ENCODE measurements at places on chromosomes 6 and 20.

- peak; percentile 33 for DNase-seq
Observed at GRCh38 chr20:22389836-22390542, 194.4 kb downstream of the FOXA2 start.

DNA sequence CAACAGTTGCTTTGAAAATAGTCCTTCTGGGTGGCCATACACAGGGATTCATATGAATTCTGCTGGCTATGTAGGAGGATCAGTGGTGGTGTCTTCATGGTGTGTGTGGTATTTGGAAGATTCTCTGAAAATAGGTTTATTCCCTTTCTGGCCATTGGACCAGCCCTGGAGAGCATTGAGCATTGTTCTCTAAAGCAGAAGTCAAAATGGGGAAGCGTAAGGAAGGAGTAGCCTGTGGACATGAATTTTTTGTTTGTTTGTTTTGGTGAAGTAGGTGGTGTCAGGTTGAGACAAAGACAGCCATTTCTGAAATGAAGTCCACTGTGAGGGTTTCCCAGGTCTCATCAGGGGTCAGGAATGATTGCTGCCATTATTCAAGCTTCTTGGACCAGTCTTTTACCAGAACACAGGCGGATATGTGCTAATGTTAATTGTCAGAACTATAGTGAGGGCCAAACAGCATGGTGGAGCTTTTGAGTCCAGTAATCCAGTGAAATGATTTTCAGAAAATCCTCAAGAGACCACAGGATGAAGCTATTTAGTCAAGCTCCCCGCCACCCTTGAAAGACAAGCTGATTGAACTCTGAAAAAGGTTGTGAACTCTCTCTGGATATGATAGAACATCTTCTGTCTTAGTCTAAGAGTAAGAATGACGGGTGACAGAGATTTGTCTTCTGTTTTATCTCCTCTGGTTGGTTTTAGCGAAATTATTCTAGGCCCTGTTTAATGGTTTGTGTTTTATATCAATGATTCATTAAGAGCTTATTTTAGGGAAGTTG, 60.0 kb downstream of the DNAH8 start:
- no peak for DNase-seq

DNA sequence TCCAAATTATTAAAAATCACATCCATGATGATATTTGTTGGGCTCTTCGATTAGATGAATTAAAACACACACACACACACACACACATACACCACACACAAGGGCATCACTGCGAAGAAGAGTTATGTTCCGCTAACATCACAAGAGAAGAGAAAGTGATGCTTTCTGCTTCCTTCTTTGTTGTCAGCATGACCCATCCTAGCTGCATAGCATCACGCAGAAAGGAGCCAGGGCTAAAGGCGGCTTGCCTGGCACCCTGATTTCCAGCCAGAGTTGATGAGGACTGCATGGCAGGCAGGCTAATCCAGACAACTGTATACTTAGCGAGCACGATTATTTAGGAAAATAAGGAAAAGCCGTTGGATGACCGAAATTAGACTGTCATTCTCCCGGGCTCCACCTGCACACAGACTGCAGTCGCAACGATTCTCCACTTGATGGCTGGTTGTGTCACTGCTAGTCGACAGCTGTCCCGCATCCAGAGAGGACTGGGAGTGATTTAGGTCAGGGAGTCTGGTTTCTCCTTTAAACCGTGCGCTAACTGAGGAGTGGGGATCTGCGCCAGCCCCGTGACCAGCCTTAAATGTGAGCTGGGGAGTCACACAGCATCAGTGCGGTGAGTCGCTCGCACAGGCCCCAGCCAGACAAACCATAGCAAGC, 70.6 kb upstream of the SOX4 start:
- DNase-seq: peak; percentile 47

- DNase-seq: no peak
Observed at GRCh38 chr6:1869769-1870168, 260.1 kb downstream of the FOXC1 start.

DNA sequence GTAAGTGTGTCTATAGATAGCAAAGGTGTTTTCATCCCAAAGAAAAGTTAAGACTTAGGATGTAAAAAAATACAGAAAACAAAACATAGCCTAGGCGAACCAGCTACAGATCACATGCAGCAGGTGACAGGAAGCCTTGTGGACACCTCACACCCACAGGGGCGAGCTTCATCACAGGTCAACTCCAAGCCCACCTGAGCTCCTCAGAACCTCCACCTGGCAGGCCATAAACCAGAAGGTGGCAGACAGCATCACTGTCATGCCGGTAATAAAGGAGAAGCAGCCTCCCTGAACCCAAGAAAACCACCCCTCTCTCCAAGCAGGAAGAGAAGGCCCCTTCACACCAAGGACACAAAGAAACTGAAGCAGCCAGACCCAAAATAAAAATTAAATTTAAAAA, 1.0 kb downstream of the RALGAPA2 start:
- peak; percentile 13 for DNase-seq

GRCh38 chr6:158825951-158826306, 6.8 kb upstream of the EZR start:
- DNase-seq: no peak

GRCh38 chr6:46044881-46045617, 29.4 kb upstream of the CLIC5 start:
- no peak for DNase-seq

- peak; percentile 40 for DNase-seq
Observed at GRCh38 chr6:75986935-75987334, 85.5 kb downstream of the IMPG1 start.

- no peak for DNase-seq
Observed at GRCh38 chr20:34829191-34829590, 3.7 kb upstream of the NCOA6 start.

DNA sequence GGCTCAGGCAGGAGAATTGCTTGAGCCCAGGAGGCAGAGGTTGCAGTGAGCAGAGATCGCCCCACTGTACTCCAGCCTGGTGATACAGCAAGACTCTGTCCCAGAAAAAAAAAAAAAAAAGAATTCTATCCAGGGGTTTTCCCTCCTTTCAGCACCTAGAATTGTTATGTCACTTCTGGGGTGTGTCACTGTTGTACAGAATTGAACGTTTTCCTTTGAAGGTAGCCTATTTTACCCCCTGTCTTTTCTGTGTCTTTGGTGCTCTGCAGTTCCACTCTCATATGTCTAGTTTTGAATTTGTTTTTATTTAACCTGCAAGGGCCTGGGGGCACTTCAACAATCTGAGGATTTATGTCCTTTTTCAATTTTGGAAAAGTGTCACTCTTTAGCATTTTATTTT, 19.3 kb upstream of the ARID1B start:
- no peak for DNase-seq

- peak; percentile 59 for DNase-seq
Observed at GRCh38 chr20:38961530-38962043, 557 bp upstream of the DHX35 start.

DNA sequence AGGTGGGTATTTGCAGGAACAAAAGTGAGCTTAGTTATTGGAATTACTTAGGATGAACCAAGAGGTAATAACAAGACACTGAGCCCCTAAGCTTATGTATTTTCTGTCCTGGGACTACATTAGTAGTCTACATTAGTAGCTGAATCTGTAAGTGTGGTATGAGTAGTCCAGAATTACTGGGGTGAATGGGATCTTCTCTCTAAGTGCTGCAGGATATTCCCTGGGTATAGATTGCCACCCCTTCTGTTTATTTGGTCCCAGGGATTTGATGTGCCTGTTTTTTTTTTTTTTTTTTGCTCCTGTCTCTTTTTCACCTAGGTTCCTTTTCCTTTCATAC, 5.9 kb downstream of the CD2AP start:
- no peak for DNase-seq

DNA sequence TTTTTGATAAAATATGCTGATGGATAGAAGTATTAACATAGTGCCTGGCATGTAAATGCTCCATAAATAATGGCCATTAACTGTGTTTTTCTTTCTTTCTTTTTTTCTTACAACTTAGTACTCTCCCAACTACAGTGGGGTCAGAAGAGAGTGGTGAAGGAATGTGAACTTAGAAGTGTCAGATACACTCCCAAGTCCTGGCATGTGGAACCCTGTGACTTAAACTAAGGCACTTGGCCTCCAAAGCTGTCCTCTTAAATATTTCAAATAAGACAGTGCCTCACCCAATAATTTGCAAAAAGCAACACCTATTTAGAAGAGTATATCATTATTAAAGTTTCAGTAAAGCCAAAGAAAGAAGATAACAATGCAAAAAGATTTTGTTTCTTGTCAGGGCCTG, 129.1 kb upstream of the NUP153 start:
- DNase-seq: no peak

- no peak for DNase-seq
Observed at GRCh38 chr6:143939364-143939763, 68.7 kb downstream of the PLAGL1 start.

- no peak for DNase-seq
Observed at GRCh38 chr6:127992144-127992543, 91.3 kb upstream of the THEMIS start.

GRCh38 chr20:58566981-58567380, 51.8 kb upstream of the APCDD1L start:
- no peak for DNase-seq

- no peak for DNase-seq
Observed at GRCh38 chr6:158044525-158044888, 62.8 kb downstream of the SYNJ2 start.

DNA sequence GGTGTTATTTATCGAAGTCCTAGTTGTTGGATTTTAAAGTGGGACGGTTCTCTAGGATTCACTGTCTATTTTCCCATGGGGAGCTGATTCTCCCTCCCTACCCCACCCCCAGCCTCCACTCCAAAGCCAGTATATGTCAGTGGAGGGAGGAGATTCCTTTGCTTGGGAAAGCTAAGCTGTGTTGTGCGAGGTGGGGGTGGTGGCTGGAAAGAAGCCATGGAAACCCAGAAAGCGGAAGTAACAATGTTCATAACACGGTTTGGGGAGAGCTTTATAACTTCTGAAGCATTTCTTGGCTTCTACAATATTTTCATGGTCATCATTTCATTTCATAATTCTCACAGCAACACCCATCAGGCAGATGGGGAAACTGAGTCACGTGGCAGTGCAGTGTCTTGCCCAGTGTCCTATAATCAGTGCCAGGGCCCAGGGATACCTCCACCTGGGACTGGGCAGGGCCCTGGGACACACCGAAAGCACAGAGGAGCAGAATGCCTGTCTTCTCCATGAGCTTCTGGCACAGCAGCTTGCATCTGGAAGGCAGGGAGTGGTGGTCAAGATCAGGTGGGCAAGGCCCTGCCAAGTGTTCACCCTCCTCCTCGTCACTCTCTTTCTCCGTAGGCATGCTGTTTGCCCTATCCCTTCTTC, 4.5 kb downstream of the SUN5 start:
- DNase-seq: no peak

DNA sequence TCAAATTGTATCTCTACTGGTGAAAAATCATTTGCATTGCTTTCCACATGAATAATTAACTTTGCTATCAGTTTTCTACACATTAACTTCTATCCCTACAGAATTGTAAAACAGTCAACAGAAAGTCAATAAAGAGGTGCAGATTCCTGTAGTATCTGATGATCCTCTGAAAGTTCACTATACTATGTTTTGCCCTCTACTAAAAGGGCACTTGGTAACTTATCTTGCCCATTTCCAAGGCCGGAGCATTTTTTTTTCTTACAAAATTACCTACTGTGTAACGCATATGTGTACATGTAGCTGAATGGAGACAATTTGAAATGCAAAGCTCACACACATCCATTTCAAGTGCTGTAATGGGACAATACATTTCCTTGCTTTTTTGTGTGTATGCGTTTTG, 9.6 kb upstream of the SPTLC3 start:
- no peak for DNase-seq

DNA sequence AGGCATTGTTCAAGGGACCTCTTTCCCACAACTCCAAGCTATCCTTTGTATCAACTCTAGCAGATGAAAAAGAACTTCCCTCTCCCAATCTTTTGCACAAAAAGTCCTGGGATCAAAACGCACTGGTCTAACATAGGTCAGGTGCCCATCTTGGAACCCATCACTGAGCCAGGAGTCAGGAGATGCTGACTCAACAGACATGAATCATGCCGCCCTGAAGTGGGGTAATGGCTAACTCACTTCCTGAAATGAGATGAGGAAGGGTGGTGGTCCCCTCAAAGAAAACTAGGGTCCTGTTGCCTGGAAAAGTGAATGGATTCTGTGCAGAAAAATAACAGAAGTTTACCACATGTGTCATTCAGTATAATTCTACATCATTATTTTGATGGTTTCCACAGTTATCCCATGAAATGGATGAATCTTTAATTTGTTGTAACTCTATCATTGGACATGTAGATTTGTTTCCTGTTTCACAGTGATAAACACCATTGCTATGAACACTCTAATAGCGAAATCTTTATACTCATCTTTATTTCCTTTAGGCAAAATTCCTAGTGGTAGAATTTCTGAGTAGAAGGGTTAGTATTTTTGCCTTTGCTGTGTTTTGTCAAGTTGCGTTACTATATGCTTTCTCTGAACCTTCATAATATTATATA, 151.3 kb downstream of the SLC16A10 start:
- DNase-seq: no peak

- no peak for DNase-seq
Observed at GRCh38 chr6:23784301-23784919, 341.6 kb upstream of the NRSN1 start.

GRCh38 chr20:5606350-5606749, 143.9 kb upstream of the SHLD1 start:
- no peak for DNase-seq

DNA sequence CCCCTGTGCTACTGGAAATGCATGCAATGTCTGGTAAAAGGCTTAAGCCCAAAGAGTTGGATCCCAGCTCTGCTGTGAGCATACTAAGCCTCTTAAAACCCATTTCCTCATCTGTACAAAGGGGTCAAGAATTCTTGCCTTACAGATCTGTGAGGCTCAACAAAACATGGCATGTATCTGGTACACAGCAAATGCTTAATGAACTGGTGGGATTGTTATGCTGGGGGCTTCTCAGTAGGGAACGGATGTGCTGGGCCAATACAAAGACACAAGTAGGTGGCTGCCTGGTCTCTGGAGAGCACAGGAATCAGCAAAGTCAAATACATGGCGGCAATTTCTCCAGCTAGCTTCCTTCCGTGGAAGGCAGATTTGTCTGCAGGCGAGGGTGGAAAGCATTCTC, 62.3 kb downstream of the LAMP5 start:
- DNase-seq: no peak

DNA sequence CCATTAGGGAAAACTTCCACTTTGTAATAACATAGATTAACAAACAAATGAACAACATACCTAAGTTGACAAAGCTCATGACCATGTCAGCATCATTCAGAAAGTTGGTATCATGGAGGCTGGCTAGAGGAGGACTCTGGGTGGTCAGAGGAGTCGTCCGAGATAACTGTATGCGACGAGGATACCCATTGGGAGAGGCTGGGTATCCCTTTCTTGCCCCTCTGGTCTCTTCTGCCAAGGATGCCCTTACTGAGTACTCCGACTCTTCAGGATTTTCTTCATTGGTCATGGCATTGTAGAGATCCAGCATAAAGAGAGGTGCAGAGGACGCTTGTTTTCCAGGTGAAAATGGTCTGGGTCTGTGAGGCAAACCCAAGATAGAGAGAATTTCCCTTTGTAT, 1.1 kb downstream of the BMP5 start:
- DNase-seq: no peak

DNA sequence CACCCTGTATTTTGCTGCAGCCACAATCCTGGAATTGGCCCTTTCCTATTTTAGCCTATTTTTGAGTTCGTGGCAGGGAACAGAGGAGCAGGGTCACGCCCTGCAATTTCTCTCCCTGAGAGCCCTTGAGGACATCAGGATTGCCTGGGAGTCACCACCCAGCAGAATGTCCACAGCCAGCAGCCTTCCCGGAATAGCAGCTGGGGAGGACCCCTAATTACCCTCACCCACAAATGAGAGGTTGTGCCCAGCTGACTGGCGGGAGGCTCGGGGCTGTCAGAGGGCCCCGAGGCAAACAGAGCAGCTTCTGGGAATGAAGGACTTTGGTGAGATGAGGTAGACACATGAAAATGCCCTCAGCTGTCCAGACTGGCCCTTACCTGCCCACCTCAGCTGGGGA, 165.1 kb downstream of the PREX1 start:
- no peak for DNase-seq

All from H7 (cell line).